Stimulated activated effector memory CD8-positive, alpha-beta T cell treated with anti-CD3 and anti-CD28 coated beads, Interleukin-12 subunit alpha, Interleukin-12 subunit beta, amount 100 ng/mL, for 72 hours (primary cell): ENCODE measurements at places on chromosomes 1 and 21.

DNA sequence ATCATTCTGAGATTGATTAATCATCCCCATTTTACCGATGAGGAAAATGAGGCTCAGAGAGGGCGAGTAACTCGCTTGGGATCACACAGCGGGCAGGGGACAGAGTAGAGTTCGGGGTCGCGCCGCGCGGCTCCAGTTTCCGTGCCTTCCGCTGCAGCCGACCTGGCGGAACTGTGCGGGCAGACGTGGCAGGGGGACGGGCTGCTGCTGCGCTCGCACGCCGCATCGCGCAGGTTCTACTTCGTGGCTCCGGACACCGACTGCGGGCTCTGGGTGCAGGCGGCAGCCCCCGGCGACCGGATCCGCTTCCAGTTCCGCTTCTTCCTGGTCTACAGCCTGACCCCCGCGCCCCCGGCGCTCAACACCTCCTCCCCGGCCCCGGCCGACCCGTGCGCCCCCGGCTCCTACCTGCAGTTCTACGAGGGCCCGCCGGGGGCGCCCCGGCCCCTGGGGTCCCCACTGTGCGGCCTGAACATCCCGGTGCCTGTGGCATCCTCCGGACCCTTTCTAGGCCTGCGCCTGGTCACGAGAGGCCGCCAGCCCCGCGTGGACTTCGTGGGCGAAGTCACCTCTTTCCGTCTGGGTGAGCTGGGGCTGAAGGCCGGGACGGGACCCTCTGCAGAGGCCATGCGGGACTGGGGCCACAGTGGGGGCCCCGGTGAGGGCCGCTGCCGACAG lies 2.3 kb downstream of the LDLRAD2 start:
- peak; percentile 7 for DNase-seq

GRCh38 chr1:248688527-248689298 lies 13.9 kb downstream of the OR14I1 start:
- no peak for DNase-seq

DNA sequence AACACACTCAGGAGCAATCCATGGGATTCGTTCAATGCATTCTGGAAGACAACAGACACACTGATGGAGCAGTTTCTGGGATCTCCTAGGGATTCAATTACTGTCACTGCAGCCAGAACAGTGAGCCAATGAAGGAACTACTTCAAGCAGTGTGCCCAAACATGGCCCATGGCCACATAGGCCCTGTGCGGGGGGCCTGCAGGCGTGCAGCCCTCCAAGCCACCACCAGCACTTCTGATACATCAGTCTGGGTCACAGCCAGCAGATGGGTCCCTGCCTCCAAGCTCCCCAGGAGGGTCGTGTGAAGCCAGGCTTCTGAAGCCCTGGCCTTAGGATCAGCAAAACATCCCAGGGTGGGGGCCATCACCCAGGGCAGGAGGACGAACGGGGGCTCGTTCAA lies 99.3 kb downstream of the RAVER2 start:
- no peak for DNase-seq

DNA sequence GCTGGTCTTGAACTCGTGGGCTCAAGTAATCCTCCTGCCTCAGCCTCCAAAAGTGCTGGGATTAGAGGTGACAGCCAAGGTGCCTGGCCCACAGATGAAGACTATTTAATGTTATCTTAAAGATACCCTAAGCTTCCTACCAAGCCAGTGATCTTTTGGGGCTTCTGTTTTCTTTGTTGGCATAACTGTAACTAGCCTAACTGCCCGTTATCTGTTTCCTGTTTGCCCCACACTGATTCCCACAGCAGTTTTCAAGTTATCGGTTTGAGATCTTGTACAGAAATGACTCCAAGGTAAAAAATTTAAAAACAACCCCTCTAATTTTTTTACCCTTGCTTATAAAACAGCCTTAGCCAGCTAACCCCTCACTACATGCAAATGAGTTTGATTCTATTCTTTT lies 12.4 kb downstream of the SELL start:
- no peak for DNase-seq

- DNase-seq, result no peak
These were observed 304.0 kb downstream of the KIF26B start for GRCh38 chr1:245458761-245459174.
